Activated CD4-positive, alpha-beta T cell treated with anti-CD3 and anti-CD28 coated beads for 36 hours (primary cell): ENCODE measurements at places on chromosomes 11 and 22.

DNA sequence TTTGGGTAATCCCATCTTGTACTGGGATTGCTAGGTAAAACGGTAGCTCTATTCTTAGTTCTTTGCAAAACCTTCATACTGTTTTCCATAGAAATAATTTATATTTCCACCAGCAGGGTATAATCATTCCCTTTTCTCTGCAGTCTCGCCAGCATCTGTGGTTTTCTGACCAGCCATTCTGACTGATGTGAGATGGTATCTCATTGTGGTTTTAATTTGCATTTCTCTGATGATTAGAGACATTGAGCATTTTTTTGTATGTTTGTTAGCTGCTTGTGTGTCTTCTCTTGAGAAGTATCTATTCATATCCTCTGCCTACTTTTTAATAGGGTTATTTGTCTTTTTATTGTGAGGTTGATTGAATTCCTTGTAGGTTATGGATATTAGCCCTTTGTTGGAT lies 220.9 kb downstream of the PGR start:
- no peak overlapping the region for H3K4me3 ChIP-seq
- no peak for DNase-seq
- no peaks in the 10 kb centered on the region for H3K27me3 ChIP-seq
- H3K27ac ChIP-seq: no peak overlapping the region
- no peaks in the 10 kb centered on the region for H3K4me1 ChIP-seq
- H3K36me3 ChIP-seq: no peaks in the 10 kb centered on the region

- H3K27me3 ChIP-seq: peaks cover 31% of the 10 kb centered on the region
- H3K27ac ChIP-seq: no peak overlapping the region
- no peak for DNase-seq
- H3K36me3 ChIP-seq: no peaks in the 10 kb centered on the region
Observed at GRCh38 chr11:113134626-113135025, 173.4 kb downstream of the NCAM1 start.

- H3K27ac ChIP-seq: no peak overlapping the region
- no peak overlapping the region for H3K4me3 ChIP-seq
- H3K4me1 ChIP-seq: no peaks in the 10 kb centered on the region
- H3K27me3 ChIP-seq: peaks cover 3% of the 10 kb centered on the region
Observed at GRCh38 chr11:114290503-114291235, 5.5 kb upstream of the NNMT start.

- H3K36me3 ChIP-seq: peaks cover 28% of the 10 kb centered on the region
- H3K4me1 ChIP-seq: no peaks in the 10 kb centered on the region
- no peaks in the 10 kb centered on the region for H3K27me3 ChIP-seq
- no peak for DNase-seq
- no peak overlapping the region for H3K27ac ChIP-seq
Observed at GRCh38 chr22:19398206-19398605, 33.3 kb downstream of the HIRA start.

DNA sequence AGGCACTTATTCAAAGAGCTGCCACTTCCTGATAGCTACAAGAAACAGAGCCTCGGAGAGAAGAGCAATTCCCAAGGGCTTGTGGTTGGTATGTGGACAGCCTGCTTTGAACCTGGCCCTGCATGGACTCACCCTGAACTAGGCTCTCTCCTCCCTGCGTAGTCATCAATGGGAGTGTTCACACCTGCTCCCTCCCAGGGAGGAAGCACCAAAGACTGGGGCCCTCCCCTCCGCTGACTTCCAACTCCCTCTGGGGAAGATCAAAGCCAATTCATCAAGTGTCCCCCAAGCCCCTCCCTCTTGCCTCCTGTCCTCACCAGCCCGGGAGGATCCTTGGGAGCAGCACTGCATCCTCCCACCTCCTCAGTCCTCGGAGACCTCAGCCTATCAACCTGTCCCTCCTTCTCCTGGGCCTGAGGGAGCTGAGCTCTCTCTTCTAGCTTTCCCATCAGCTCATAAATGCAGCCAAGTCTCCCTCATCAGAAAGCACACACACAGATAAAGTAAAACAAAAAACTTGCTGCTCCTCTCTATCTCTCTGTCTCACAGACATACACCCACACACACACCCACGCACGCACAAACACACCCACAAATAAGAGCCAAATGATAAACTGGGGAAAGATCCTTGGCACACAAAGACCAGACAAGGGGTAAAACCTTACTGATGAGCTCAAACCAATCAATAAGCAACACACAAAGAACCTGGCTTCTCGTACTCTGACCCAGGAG lies 3.3 kb downstream of the A4GALT start:
- H3K36me3 ChIP-seq: no peaks in the 10 kb centered on the region
- peaks cover 10% of the 10 kb centered on the region for H3K4me1 ChIP-seq
- no peak overlapping the region for H3K4me3 ChIP-seq
- H3K27ac ChIP-seq: no peak overlapping the region
- DNase-seq: no peak

DNA sequence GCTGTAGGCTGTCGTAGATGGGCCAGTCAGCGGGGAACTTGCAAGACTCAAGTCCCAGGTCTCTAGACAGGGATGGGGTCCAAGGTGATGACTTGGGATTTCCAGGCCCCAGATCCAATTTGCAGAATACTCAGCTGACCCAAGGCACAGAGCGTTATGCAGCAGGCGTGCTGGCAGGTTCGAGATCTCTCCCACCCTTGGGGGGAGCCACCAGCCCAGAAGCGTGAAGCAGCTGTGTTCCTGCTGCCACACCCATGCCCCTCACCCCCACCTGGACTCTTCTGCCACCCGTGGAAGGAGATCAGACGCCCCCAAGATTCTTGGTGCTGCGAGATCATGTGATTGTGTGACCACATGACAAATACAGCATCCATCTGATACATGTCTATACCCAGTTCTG lies 142.6 kb downstream of the BRD1 start:
- no peaks in the 10 kb centered on the region for H3K36me3 ChIP-seq
- H3K4me3 ChIP-seq: no peak overlapping the region
- no peak for DNase-seq
- H3K27me3 ChIP-seq: no peaks in the 10 kb centered on the region
